Tibial nerve (tissue), 4 donors: ENCODE measurements at places on chromosomes 5 and 9.
A peak's percentile ranks its signal among the peaks of the same experiment; 100 is the strongest.

GRCh38 chr5:40332970-40333369 lies 346.7 kb upstream of the PTGER4 start:
- DNase-seq = no peak
- H3K4me1 ChIP-seq = no peaks in the 10 kb centered on the region
- H3K27me3 ChIP-seq = no peaks in the 10 kb centered on the region
- no peak overlapping the region for H3K4me3 ChIP-seq
- H3K36me3 ChIP-seq = no peaks in the 10 kb centered on the region
- H3K27ac ChIP-seq = no peak overlapping the region

GRCh38 chr5:57249265-57249874 lies 75.5 kb downstream of the GPBP1 start:
- no peak overlapping the region for H3K4me3 ChIP-seq
- no peaks in the 10 kb centered on the region for H3K4me1 ChIP-seq
- DNase-seq = no peak

DNA sequence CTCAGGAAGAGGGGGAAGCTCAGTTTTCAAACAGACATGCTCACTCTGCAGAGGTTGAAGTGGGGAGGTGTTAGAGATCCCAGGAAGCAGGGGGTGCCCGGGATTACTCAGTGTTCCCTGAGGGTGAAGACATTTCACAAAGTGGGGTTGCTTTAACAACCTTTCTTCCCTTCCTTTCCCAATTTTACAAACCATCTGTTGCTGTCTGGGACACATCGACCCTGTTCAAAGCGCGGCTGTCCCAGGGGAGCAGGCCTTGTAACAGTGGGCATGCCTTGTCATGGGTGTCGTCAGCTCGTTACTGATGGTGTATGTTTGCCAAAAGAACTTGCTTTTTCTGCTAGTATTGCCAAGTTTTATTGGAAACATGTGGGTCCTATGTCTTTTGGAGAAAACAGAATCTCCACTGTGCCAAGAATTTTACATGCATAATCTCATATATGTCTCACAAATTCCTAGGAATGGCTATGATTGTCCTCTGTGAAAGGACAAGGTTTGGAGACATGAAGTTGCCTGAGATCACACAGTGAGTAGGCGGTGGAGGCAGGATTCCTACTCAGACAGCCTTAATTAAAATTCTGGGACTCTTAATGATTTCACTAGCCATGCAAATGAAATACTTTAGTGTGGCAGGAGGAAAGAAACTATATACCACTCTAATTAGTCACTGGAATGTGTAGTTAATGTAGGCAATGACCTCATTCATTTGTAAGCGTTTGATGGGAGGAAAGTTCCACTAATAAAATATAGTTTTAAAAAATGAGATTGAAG lies 198.9 kb downstream of the NXNL2 start:
- H3K4me1 ChIP-seq = no peaks in the 10 kb centered on the region
- no peak for DNase-seq
- no peak overlapping the region for H3K4me3 ChIP-seq
- H3K27ac ChIP-seq = no peak overlapping the region
- no peaks in the 10 kb centered on the region for H3K36me3 ChIP-seq

- H3K4me3 ChIP-seq = no peak overlapping the region
- no peaks in the 10 kb centered on the region for H3K36me3 ChIP-seq
- no peak for DNase-seq
- peaks cover 27% of the 10 kb centered on the region for H3K4me1 ChIP-seq
- peak overlapping the region; percentile 27 for H3K27ac ChIP-seq
- H3K27me3 ChIP-seq = no peaks in the 10 kb centered on the region
Measured at GRCh38 chr5:135396459-135397055, 2.5 kb downstream of the MACROH2A1 start.

- H3K36me3 ChIP-seq = no peaks in the 10 kb centered on the region
- no peak for DNase-seq
- H3K27ac ChIP-seq = no peak overlapping the region
- H3K4me1 ChIP-seq = no peaks in the 10 kb centered on the region
- no peaks in the 10 kb centered on the region for H3K27me3 ChIP-seq
Measured at GRCh38 chr9:95224376-95225019, 93.0 kb downstream of the FANCC start.

DNA sequence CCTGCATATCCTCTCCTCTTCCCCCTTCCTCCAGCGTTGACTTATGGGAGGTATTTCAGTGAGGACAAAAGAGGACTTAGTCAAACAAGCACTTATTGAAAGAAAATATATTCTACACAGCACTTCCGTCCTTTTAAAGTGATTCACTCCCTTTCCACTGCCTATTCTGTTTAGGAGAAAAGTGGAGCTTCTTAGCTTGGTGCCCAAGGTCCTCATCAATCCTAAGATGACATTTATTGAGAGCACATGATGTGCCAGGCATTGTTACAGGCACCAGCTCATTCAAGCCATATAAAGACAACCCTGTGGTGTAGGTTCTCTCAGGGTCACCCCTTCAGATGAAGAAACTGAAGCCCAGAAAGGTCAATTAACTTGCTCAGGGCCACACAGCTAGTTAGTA lies 95.9 kb downstream of the KCNIP1 start:
- no peak overlapping the region for H3K27ac ChIP-seq
- H3K27me3 ChIP-seq = no peaks in the 10 kb centered on the region
- H3K4me3 ChIP-seq = no peak overlapping the region
- DNase-seq = no peak

- no peak for DNase-seq
- no peak overlapping the region for H3K4me3 ChIP-seq
- no peak overlapping the region for H3K27ac ChIP-seq
- H3K4me1 ChIP-seq = peaks cover 11% of the 10 kb centered on the region
- H3K27me3 ChIP-seq = no peaks in the 10 kb centered on the region
- H3K36me3 ChIP-seq = peaks cover 11% of the 10 kb centered on the region
Measured at GRCh38 chr9:15300218-15300617, 6.8 kb downstream of the TTC39B start.
